EL (cell line): ENCODE measurements at places on chromosomes 7 and 10.

- DNase-seq = peak; percentile 55
Observed at GRCh38 chr7:43565786-43566185, 17.1 kb upstream of the STK17A start.

DNA sequence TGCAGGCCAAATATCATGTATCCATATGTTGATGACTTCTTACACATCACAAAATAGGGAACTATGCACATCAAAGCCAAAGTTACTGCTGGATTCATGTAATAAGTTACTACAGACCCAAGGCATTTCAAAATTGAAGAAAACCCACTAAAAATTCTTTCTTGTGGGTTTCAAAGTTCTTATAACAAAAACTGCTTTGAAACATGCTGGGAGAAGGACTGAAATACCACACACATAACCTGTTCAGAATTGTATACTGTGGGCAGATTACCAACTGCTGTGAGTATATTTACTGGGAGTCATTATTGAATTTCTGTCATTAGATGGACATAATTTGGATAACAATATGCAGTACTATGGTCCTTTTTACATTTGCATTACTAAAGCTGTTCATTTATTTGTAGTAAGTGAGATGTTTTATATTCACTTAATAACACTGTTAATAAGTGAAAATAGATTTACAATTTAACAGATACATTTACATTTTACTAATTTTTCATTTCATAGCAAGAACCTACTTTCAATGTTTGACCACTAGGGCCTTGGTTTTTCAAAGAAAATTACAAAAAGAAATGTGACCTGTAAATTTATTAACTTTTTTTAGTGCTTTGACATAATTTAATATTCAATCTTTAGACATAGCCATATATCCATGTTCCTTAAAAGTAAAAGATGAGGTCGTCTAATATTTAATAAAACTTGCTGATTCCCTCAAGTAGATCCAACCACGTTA lies 132.6 kb downstream of the MAGI2 start:
- no peak for DNase-seq

GRCh38 chr10:86294346-86295265 lies 72.0 kb downstream of the GRID1 start:
- no peak for DNase-seq

DNA sequence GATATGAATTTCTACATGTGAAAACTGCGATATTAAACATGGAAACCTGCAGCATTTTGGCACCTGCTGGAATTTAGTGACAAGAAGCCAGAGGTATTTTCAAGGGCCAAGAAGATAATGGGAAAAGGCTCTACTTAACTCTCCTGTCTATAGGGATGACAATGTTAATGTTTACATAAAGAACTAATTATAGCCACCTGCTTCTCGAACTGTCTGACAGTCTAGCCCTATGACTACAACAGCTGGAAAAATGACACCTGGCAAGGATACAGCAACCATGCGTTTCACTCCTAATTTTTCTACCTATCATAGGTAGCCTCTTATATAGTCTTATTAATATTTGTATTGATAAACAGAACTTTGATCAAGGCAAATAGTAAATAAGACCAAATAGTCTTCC lies 49.6 kb downstream of the MAGI2 start:
- DNase-seq = no peak

GRCh38 chr10:7478727-7479457 lies 68.1 kb upstream of the SFMBT2 start:
- no peak for DNase-seq

DNA sequence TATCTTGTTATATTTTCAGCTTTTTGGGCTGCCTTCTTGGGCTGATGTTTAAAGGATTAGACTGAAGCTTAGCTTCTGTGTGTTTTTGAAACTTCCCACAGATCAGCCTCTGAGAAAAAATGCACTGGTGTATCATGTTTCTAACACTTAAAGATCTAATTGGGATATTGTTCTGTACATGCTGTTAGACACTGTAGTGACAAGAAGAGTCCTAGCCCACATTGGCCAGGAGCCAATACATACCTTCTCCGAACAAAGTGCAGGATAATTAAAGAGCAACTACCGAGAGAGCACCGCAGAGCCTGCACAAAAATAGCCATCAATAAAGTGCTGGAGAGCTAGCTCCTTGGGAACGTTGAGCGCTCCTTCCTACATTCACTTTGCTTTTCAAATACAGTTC lies 289.4 kb upstream of the SP8 start:
- no peak for DNase-seq

- DNase-seq = no peak
Observed at GRCh38 chr7:52723606-52724005, 311.8 kb upstream of the POM121L12 start.

GRCh38 chr10:128575761-128576160 lies 449.5 kb upstream of the MKI67 start:
- DNase-seq = no peak

- DNase-seq = no peak
Observed at GRCh38 chr10:43267811-43268210, 946 bp upstream of the RASGEF1A start.

DNA sequence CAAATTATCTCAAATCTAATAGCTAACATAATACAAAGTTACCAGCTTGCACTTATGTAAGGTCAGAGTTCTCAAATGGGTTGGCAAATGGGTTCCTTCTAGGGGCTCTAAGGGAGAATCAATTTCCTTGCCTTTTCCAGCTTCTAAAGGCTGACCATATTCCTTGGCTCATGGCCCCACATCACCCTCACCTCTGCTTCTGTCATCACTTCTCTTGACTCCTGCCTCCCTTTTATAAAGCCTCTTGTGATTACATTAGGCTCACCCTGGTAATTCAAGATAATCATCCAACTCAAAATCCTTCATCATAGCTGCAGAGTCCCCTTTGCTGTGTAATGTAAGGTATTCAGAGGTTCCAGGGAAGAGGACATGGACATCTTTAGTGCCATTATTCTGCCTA lies 42.1 kb downstream of the CHN2 start:
- DNase-seq = no peak

GRCh38 chr7:31023877-31024276 lies 28.2 kb upstream of the ADCYAP1R1 start:
- DNase-seq = no peak

GRCh38 chr7:80231707-80232106 lies 97.1 kb downstream of the GNAI1 start:
- DNase-seq = peak; percentile 27

GRCh38 chr10:23686722-23687121 lies 247.8 kb downstream of the OTUD1 start:
- DNase-seq = no peak

DNA sequence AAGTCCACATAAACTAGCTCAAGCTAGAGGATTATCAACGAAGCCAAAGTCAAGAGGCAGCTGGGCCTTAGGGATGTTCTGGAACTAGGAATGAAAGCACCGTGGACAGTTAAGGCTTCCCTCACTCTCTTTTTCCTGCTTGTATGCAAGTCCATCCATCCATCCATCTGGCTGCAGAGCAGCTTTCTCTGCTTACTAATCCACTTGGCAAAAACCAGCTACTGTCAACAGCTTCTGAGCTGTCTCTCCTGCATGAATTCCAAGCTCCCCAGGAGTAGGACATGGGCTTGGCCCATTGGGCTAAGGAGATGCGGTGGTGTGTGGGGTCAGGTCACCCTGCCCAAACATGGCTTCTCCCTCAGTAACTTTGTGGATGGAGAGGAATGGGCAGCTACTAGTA lies 66.2 kb downstream of the NAMPT start:
- DNase-seq = no peak

DNA sequence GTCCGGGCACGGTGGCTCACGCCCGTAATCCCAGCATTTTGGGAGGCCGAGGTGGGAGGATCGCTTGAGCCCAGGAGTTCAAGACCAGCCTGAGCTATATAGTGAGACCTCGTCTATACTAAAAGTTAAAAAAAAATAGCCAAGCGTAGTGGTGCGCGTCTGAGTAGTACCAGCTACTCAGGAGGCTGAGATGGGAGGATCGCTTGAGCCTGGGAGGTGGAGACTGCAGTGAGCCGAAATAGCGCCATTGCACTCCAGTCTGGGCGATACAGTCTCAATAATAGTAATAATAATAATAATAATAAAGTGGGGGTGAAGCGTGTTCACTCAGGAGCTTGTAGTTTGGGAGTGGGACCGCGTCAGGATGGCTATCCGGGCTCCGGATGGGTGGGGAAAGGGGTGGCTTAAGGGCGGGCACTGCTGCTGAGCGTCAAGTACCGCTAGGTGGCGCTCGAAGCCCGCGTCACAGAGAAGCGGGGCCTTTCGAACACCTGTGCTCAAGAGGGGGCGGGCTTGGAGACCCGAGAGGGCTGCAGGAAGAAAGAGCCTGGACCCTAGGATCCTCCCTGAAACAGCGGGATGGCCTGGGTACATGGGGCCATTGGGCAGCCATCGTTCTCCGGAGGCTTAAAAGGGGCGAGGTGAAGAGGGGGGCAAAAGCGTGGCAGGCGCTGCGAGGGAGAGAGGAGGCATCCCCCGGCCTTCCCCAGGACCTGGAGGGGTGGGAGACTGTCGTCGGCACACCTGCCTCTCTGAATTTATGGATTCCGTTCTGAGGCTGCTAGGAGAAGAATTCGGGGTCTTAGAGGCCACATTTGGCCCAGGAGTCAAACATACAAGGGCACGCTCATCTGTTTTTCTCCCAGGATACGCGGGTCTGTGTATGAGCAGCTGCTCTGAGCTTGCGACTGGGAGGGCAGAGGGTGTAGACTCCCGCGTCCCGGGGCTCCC lies 14.5 kb downstream of the LBX1 start:
- peak; percentile 59 for DNase-seq
